ENCODE measurements at places on chromosomes 1 and 21. TPM values are rescaled to one million over a fixed set of nuclear protein-coding genes. Genes with fewer than 3 reads are reported as not detected.

The KRTAP12-2 gene
- total RNA-seq, result not detected

DNA sequence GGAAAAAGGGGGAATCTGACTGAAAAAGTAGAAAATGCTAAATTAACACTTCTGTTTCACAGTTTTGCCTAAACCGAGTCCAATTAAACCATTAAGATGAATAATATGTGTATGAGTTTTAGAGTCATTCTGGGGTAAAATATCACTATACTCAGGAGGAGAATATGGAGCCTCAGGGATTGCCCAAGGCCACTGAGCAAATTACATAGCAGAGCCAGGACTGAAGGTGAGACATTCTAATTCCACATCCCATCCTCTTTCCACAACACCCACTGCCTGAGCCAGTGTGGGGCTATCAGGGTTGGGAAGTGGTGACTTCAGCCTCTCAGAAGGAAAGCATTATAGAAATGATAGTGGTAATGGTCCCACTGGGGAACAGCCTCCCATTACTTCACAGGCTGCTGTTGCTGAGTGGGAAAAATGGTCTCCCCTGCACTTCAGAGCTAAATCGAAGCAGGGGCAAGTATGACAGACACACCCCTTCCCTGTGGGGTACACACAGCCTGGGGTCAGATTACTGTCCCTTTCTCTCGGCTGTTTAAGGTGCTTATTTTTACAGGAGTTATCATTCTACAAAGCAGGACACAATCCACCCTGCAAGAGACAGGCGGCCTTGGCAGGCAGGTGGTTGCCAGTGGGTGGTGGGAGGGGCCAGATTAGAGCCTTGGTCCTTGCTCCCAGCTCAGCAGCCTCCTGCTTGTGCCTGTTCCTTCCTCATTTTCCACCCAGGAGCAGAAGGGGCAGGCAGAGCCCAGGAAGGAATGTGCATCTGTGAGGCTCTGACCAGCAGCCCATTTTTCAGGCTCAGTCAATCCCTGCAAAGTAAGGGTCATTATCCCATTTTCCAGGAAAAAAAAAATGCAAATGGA lies 9.5 kb upstream of the BCAR3 start:
- DNase-seq, result no peak

- no peak for DNase-seq
These were observed 123.2 kb downstream of the SLC30A10 start for GRCh38 chr1:219805191-219805590.

DNA sequence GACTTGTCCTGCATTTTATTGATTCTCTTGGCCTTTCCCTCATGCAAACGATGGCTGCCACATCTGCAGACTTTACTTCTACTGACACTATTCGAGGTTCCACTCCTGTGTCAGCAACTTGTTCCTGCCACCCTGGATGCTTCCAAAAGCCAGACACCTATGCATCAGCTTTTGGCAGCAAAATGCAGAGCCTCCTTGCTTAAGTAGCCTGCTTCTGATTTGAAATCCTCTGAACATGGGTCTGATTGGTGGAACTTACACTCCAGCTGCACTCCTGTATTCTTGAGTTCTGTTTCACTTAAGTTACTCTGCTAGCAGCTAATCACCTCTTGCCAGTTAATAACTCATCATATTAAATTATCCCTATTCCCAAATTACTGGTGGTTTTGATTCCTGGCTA lies 152.1 kb upstream of the FMN2 start:
- no peak for DNase-seq

DNA sequence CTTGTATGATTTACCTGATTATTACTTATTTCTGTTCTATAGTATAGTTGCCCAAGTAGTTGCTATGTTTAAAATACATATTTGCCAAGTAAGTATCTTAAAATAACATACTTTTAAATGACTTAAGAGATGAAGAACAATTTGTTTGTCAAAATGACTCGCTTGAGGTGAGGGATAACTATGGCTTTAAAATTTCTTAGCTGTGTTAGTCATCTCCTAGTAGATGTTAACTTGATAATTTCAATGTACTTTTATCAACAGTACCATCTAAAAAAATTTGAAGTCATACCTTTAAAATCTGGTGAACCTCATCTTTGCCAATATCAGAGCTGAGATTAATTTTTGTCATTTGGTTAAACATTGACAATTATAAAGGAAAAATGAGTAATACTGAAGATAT lies 37.7 kb downstream of the ODR4 start:
- DNase-seq, result peak; percentile 14

DNA sequence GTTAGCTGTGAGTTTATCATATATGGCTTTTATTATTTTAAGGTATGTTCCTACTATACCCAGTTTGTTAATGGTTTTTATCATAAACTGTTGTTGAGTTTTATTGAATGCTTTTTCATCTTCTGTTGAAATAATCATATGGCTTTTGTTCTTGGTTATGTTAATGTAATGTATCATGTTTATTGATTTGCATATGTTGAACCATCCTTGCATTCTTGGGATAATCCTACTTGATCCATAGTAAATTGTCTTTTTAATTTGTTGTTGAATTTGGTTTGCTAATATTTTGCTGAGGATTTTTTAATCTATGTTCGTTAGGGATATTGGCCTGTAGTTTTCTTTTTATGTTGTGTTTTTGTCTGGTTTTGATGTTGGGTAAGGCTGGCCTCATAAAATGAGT lies 185.6 kb downstream of the PAPPA2 start:
- DNase-seq, result no peak

DNA sequence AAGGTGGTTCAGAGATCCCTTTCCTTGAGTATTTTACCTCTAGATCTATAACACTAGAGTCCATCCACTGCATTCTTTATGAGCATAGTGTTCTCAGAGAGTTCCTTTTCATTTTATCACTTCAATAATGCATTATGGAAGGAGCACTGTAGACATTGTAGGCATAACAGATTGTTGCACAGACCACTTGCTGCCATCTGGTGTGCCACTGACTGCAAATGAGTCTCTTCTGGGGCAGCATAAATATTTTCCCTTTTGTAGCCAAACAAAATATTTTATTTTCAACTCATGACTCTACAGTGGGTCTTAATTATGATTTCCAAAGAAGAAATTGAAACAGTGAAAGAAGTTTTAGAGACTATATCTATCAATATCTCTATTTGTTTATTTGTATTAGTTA lies 290.4 kb downstream of the OLFM3 start:
- no peak for DNase-seq
